Hepatic stellate cell (primary cell): ENCODE measurements at places on chromosomes 12 and 14.

- no peak for DNase-seq
Measured at GRCh38 chr12:113482334-113482733, 10.7 kb upstream of the LHX5 start.

GRCh38 chr14:102200690-102201352, 61.1 kb downstream of the WDR20 start:
- no peak for DNase-seq

- no peak for DNase-seq
Measured at GRCh38 chr14:91164676-91165075, 50.8 kb downstream of the DGLUCY start.

- no peak for DNase-seq
Measured at GRCh38 chr12:62656591-62657362, 190.2 kb downstream of the MON2 start.

- no peak for DNase-seq
Measured at GRCh38 chr12:93266-94005, 26.9 kb downstream of the IQSEC3 start.

DNA sequence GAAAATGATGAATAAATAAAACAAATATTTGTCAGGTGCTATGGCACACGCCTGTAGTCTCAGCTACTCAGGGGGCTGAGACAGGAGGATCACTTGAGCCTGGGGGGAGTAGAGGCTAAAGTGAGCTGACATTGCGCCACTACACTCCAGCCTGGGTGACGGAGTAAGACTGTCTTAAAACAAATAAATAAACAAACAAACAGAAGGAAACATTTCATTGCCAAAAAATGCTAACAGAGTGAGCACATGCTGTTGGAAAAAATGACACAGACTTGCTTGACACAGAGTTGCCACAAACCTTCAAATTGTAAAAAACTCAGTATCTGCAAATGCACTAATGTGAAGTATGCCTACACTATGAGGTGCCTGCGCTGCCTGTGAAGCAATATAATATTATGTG, 50.8 kb upstream of the AP4S1 start:
- no peak for DNase-seq

- DNase-seq = no peak
Measured at GRCh38 chr12:21265932-21266331, 68.8 kb downstream of the SLCO1A2 start.

DNA sequence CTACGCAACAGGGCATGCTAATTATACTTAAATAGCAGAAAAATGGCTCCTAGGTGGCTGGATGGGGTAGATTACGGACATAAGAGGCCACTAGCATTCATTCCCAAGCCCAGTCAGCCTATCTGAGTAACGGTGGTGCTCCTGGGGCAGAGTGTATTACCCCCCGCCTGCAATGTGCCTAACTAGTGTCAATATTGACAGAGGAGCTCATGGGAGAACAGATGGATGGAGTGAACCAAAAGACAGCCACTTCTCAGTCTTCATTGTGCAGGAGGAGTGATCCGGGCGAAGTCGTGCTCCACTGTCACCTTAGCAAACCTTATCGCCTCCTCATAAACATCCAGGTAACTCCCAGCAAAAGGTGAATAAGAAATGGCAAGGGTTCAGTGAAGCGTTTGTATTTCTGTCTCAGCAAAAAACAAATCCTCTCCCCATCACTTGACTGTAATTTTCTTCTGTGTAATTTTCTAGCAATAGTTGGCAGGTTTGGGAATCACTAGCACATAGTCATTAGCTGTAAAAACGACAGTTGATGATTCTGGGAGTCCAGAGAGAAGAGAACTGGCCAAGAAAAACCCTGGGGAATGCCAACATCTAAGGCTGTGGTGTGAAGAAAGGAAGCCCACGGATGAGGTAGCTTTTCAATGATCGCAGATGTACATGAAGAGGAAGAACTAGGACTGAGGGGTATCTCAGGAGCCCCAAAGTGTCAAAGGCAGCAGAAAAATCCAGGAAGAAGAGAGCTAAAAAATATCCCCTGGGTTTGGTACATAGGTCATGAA, 126.6 kb upstream of the BCL2L14 start:
- DNase-seq = no peak

GRCh38 chr12:81128930-81129554, 51.2 kb downstream of the ACSS3 start:
- DNase-seq = peak; percentile 10

GRCh38 chr12:76611533-76611932, 52.0 kb upstream of the OSBPL8 start:
- DNase-seq = no peak

GRCh38 chr14:74563586-74564159, 48.4 kb downstream of the LTBP2 start:
- no peak for DNase-seq

DNA sequence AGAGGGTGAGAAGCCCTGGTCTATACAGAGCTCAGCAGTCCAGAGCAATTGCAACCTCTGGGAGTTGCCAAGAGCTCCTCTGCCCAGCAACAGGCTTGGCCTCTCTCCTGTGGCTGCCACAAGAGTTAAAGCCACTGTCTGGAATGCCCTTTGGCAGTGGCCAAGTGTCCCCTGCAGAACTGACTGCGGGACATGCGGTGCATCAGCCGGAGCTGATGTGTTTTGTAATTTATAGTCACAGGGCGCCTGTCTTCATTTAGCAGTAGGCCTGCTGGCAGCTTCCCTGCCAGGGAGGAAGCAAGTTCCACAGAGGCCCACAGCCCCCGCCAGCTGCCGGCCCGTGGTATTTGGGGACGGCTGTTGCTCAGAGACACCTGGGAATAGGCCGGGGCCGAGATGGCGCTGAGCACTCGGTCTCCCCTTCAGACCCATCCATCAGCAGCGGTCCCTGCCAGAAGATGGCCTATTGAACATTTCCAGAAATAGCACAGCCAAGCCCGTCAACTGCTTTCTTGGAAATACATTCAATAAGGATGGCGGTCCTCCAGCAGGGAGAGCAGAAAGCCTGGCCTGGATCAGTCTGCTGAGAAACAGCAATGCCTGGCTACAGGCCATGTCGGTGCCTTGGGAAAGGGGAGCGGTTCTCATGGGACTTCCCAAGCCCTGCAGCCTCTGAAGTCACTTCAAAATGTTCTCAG, 217.4 kb downstream of the CRADD start:
- DNase-seq = peak; percentile 43

GRCh38 chr14:96452684-96453083, 49.5 kb upstream of the PAPOLA start:
- no peak for DNase-seq

DNA sequence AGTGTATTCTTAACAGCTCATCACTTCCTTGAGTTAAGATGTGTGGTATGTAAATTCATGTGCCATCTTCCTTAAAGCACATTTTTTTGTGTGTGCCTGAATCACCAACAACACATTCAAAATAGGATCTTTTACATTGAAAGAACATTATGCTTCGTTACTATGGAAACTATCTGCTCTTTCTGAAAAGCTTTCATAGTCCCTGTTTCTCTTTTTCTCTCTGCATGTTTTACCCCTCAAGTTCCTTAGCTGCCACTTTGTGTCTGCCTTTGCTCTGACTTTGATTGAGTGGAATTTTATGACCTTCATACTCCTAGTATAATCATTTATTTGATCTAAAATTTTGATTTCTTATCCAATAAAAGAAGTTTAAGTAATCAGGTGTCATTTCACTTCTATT, 880.3 kb upstream of the FOXG1 start:
- no peak for DNase-seq

DNA sequence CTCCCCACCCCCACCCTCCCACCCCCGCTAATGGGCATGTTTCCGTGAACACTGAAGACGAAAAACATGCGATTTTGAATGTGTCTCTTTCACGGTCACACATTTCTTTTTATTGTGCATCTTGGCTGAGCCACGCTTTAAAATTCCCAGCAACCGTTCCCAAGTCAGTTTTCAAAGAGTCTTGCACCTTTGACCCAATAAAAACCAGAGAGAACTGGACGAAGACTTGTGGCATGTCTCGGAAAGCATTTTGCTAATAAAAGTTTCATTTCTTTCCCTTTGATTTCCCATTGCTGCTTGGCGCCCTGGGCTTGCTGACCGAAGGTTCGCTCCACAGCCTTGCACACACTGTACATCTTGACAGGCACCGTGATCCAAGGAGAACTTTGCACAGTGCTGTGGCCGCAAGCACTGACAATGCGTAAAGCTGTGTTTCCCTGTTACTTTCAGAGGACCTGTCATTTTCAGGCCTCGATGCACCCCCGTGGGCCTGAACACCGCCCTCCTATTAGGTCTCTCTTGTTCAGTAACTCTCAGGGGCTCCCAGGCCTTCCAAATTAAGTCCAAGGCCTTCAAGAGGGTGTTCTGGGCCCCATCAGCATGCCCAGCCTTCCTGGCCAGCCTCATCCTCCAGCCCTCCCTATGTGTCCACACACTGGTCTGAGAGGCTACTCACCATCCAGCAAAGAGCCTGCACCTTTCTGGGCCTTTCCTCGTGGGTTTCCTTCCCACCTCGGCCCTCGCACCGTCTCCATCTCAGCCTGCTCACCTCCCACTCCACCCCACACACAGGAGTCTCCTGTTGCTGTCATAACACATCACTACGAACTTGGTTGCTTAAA, 63.4 kb upstream of the DIO3 start:
- DNase-seq = no peak

- DNase-seq = peak; percentile 26
Measured at GRCh38 chr14:37179896-37180502, 7.6 kb upstream of the SLC25A21 start.

DNA sequence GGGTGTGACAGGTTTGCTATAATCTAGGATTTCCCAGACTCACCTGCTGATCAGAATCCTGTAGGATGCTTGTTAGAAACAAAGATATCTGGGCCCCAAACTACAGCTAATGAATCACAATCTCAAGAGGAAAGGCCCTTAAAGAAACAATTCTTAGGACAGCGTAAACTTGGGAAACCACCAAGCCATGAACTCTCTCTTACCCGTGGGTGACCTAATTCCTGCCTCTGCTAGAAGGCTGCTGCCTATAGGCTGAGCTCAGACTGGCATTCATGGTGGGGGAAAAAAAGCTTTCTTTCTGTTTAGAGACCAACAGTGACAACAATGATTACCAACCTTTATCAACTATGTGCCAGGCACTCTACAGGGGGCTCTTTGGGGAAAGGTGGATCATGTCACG, 213.9 kb upstream of the FKBP4 start:
- peak; percentile 55 for DNase-seq

DNA sequence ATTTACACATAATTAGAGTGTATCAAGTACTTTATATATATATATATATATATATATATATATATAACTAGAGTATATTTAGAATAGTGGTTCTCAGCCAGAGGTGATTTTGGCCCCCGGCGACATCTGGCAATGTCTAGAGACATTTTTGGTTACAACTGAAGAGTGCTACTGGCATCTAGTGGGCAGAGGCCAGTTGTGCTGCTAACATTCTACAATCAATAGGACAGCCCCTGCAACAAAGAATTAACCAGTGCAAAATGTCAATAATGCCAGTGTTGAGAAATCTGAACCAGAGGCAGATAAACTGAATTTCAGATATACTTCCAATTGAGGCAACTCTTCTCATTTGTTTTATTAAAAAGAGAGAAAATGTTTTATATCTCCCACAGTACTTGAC, 8.9 kb downstream of the GTF2A1 start:
- DNase-seq = peak; percentile 14

- DNase-seq = no peak
Measured at GRCh38 chr12:79138872-79139271, 274.3 kb downstream of the SYT1 start.

DNA sequence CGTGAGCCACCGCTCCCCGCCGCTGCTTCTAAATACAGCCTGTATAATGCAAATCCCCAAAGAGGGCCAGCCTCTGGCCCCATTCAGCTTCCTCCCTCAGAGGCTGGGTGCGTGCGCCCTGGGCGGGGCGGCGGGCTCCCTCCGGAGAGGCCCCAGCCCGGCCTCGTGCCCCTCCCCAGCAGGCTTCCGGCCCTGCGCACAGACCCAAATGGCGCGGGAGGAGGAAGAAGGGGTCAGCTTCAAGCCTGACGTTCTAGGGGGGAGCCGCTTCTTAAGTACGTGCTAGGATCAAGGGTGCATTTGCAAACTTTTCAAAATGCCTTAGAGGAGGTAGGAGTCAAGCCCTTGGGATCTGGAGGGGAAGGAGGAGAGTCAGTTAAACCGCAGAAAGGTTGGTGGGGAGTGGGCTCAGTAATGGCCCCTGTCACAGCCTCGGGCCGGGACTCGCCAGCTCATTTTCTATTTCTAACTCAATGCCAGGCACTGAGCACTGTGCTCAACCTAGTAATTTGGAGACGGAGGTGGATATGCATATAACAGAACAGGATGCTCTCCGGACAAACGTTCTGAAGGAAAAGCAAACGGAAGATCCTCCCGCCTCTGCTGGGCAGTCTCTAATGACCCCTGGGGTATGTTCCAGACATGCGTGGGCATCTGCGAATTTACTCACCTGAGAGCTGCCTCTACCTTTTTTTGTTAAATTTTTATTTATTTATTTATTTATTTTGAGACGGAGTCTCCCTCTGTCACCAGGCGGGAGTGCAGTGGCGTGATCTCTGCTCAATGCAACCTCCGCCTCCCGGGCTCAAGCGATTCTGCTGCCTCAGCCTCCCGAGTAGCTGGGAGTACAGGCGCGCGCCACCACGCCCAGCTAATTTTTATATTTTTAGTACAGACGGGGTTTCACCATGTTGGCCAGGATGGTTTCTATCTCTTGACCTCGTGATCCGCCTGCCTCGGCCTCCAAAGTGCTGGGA, 32.3 kb downstream of the NINJ2 start:
- no peak for DNase-seq

GRCh38 chr12:13452955-13453570, 256.5 kb downstream of the EMP1 start:
- DNase-seq = no peak

- DNase-seq = peak; percentile 52
Measured at GRCh38 chr12:51441583-51441982, 17.0 kb downstream of the SLC4A8 start.

DNA sequence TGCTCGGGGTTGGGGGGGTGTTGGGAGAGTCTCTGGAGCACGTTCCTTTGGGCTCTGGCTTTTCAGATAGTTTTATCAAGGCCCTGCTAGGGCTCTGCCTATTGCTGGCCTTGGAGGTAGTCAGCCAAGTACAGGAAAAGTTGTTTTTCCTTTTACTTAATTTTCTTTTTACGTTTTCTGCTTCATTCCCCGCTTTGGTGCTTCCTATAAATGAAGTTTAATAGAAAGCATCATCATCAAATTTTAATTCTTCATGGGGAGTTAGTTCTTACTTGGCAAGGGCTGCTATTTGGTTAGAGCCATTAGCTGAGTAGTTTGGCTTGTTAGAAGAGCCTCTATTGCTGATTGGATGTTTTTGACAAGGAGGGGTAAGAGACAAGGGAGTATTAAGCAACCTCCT, 15.1 kb upstream of the ADAM21 start:
- no peak for DNase-seq

- no peak for DNase-seq
Measured at GRCh38 chr14:65482757-65483438, 70.4 kb downstream of the FUT8 start.

DNA sequence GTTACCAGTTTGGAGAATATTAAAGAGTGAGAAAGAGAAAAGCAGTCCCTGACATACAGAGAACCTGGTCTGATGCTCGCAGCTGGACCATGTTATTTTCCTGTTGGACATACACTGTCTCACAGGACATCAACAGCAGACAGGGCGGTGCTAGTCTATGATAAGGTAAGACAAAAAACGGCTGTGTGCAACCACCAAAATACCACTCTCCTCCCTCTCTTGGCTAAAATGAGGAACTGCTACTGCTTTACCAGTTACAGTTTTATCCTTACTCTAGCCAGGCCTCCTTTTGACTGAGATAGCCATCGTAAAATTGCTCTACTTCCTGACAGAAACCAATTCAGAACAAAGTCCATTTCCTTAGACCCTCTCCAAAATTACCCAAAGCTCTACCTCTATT, 47.0 kb upstream of the ERGIC2 start:
- no peak for DNase-seq

- DNase-seq = no peak
Measured at GRCh38 chr12:88453323-88453722, 126.9 kb downstream of the KITLG start.

GRCh38 chr12:93824514-93825500, 147.6 kb downstream of the CRADD start:
- no peak for DNase-seq
